ENCODE measurements at places on chromosomes 7 and 10. TPM values are rescaled to one million over a fixed set of nuclear protein-coding genes. Genes with fewer than 3 reads are reported as not detected.

GRCh38 chr10:84243759-84244158 lies 1.1 kb upstream of the RGR start:
- no peak overlapping the region for H3K4me3 ChIP-seq
- DNase-seq: no peak
- H3K4me1 ChIP-seq: no peaks in the 10 kb centered on the region
- no peaks in the 10 kb centered on the region for H3K27me3 ChIP-seq
- H3K27ac ChIP-seq: no peak overlapping the region

DNA sequence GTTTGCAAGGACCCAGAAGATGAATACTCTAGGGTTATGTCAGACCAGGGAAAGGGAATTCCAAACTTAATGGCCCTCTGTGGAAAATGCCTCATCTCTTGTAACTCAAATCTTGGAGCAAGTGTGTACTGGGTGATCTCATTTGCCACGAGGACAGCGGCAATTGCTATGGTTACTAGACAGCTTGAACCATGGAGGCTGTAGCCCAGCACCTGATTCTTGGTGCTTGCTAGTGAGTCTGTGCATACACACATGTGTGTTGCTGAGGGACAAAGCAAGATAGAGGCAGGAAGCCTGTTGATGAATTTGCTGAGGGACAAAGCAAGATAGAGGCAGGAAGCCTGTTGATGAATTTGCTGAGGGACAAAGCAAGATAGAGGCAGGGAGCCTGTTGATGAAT lies 58.6 kb upstream of the FEZF1 start:
- no peak overlapping the region for H3K4me3 ChIP-seq
- no peaks in the 10 kb centered on the region for H3K27me3 ChIP-seq
- no peaks in the 10 kb centered on the region for H3K4me1 ChIP-seq
- H3K27ac ChIP-seq: no peak overlapping the region
- H3K36me3 ChIP-seq: no peaks in the 10 kb centered on the region

DNA sequence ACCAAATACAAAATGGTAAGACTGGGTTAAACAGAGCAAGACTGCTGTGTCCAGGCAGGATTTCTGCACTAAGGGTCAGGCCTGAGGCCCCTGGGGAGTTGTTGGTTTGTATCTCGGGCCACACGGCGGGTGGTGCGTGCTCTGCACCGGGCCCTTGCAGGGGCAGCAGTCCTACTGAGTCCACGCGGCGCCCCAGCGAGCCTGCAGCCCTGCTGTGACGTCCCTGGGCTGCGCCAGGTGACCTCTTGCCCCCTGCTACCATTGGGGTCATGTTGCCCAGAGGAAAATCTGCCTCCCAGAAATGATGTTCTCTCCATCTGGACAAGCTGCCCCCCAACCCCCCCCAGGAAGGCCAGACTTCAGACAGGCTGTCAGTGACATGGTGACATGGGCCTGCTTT lies 281.5 kb downstream of the CELF2 start:
- H3K27me3 ChIP-seq: no peaks in the 10 kb centered on the region
- DNase-seq: no peak
- no peak overlapping the region for H3K27ac ChIP-seq
- H3K4me1 ChIP-seq: no peaks in the 10 kb centered on the region
- peaks cover 27% of the 10 kb centered on the region for H3K36me3 ChIP-seq
- no peak overlapping the region for H3K4me3 ChIP-seq

GRCh38 chr7:155804431-155804831 lies 7.8 kb downstream of the SHH start:
- no peaks in the 10 kb centered on the region for H3K4me1 ChIP-seq
- no peak overlapping the region for H3K27ac ChIP-seq
- H3K27me3 ChIP-seq: no peaks in the 10 kb centered on the region
- H3K4me3 ChIP-seq: no peak overlapping the region
- H3K36me3 ChIP-seq: no peaks in the 10 kb centered on the region

DNA sequence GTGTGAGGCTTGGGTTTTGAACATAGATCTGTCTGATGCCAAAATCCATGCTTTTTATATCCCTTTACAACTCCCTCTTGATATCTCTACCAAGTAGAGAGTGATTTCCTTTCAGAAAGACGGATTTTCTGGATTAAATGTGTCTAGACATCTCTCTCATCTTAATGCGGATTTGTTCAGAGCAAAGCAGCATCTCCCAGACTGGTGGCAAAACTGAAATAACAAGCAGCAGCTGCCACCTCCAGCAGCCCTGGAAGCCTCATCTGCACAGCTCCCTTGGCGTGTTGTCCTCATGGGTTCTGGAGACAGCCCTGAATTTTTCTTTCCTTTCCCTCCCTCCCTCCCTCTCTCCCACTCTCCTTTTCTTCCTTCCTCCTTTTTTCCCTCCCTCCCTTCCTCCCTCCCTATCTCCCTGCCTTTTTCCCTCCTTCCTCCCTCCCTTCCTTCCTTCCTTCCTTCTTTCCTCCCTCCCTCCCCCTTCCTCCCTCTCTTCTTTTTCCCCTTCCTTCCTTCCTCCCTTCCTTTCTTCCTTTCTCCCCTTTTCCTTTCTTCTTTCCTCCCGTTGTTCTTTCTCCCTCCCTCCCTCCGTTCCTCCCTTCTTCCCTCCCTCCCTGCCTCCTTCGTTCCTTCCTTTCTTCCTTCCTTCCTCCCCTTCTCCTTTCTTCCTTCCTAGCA lies 639.9 kb downstream of the TYW1 start:
- H3K4me1 ChIP-seq: no peaks in the 10 kb centered on the region
- no peak for DNase-seq
- no peaks in the 10 kb centered on the region for H3K27me3 ChIP-seq
- H3K27ac ChIP-seq: no peak overlapping the region
- no peaks in the 10 kb centered on the region for H3K36me3 ChIP-seq
- no peak overlapping the region for H3K4me3 ChIP-seq

The OR2A12 gene
- not detected for total RNA-seq

The FAM25A gene
- total RNA-seq: not detected

The CLRN3 gene
- not detected for total RNA-seq

The ACHE gene
- total RNA-seq: not detected

Measured in naive thymus-derived CD4-positive, alpha-beta T cell (primary cell).